Stimulated activated effector memory CD8-positive, alpha-beta T cell treated with anti-CD3 and anti-CD28 coated beads, Interleukin-12 subunit alpha, Interleukin-12 subunit beta, amount 100 ng/mL, for 72 hours (primary cell): ENCODE measurements at places on chromosomes 3 and 15.

- DNase-seq, result no peak
Observed at GRCh38 chr3:10599444-10599843, 94.1 kb upstream of the ATP2B2 start.

DNA sequence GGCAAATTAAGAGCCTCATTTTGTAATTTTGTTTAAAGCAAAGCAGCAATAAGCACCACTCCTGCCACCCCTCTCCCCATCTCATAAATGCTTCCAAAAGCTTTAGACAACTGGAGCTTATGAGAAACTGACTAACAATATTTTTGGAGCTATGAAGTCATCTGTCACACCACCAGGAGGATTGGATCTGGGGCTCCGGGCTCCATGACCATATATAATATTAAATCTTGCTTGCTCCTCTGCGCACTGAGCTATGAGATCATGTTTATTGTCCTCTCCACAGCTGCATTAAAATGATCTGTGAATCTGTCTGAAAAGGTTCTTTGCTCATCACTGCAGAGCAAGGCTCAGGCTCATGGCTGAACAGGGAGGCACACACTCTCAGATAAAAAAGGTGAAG is 323.7 kb downstream of the ZNF621 start:
- no peak for DNase-seq

- DNase-seq, result no peak
Observed at GRCh38 chr3:134991472-134992010, 196.5 kb downstream of the EPHB1 start.

DNA sequence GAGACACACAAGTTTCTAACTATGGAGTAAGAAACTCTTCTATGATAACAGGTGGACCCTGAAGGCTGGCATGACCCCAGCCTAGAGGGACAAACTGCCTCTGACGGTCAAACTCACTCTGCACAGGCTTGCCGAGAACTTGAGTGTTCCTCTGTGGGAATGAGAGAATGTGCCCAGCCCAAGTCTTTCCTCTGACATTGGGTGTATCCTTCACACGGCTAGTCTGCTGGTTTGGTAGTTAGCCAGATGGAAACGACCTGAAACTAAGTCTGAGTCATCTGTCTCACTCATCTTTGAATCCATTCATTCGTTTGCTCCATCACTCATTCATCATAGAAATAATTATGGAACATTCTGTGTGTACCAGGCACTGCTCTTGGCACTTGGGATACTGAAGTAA is 198.4 kb downstream of the ATP10A start:
- no peak for DNase-seq

DNA sequence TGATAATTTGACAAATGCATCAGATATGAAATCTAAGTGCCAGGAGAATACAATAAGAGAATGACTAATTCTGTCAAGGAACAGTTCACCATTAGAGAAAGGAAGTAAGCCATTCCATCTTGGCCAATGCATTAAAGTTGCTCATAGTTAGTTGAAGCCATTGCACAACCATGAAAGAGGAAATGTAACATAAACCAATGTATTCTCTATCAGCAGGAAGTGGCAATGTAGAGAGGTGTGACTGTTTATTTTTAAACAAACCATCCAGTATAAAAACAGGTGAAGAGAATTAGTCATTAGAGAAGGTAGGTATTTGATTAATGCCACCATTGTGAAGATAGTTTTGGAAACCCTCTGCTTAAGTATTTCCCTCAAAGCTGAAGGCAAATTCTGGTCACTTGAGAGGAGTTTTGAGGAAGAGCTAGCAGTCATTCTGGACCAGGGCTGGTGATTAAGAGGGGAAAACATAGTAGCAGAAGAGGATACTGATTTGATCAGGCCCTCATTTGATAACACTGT is 10.7 kb upstream of the ANXA2 start:
- no peak for DNase-seq

DNA sequence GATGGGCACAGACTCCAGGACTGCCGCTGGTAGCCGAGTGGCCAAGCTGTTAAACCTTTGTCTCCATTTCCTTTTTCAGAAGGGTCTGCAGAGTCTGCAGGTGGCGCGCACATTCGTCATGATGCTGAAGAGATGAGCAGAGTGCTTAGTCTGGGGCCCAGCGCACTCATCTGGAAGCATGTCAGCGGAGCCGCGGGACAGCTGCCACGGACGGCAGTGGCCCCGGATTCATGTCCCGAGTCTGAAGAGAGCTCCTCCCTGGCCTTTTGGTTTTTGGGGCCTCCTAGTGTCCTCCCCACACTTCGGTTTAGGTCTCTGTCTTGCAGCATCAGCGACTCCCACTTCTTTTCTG is 42.6 kb downstream of the KLHL25 start:
- DNase-seq, result no peak

DNA sequence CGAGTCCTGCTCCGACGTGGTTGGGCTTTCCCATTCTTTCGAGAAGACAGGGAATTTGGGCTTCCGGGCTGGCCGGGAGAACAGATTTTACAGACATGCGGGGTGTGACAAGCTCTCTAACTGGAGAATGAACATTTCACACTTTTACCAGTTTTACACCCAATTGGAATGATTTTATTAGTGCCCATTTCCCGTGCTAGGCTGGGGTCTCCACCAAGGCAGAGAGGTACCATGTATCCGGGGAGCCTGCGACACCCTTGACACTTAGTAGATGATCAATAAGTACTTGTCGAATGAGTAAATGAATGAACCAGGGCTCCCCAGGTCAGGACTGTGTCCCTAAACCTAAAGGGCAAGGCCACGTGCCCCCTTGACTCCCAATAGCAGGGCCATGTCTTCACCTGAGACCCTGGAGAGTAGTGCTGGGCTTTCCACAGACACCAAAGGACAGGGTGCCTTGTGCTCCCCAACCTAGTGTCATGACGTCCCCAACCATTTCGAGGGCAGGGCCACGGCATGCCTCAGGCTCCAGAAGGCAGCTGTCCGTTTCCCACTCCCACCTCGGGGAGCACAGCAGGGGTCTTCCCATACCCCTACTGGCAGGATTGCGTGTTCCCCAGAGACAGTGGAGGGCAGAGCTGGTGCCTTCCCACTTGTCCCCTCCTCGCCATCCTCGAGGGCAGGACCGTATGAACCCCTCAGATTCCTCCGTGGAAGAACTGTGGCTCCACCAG is 679 bp upstream of the MYD88 start:
- peak; percentile 27 for DNase-seq

- no peak for DNase-seq
Observed at GRCh38 chr15:50953302-50953701, 44.8 kb downstream of the AP4E1 start.

- no peak for DNase-seq
Observed at GRCh38 chr3:135192929-135193328, 397.9 kb downstream of the EPHB1 start.

- no peak for DNase-seq
Observed at GRCh38 chr15:98703126-98703685, 54.9 kb downstream of the IGF1R start.

DNA sequence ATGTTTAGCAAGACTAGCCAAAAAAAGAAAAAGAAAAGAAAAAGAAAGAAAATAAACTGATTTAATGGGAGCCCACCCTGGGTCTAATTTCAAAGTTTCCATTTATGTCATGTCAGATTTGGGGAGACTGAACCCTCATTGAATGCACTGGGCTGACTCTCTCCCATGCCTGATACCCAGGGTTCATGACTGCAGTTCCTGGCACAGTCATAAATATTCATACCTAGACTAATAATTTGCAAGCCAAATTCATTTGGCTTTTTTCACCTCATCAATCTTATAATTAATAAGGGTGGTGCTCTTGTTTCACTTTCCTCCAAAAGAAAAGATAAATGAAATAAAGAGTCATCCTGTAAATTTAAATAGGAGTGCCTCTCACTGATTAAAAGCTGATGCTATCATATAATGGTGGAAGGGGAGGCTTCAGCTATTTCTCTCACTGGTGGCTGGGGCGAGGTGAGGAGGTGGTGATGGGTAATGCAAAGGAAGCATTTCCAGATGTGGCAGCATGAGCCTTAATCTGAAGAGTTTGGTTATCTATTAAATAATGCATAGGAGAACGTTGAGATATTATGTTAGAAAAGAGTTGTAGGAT is 224.5 kb downstream of the MEIS2 start:
- DNase-seq, result no peak

DNA sequence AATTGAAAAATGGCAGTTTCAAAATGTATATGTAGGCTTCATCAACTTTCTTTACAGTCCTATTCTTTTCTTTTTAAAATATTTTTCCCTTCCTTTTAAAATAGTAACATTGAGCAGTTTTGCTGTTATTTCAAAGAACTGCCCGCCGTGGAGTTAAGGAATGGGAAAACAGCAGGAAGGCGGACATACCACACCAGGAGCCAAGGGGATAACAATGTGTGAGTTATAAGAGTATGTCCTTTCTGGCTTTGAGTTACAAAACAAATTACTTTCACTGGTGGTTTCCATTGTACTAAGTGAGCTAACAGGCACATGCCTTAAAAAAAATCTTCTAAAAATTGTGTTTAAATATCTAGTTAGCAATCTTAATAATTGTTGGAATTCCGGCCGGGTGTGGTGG is 37.4 kb upstream of the FBXL22 start:
- no peak for DNase-seq

DNA sequence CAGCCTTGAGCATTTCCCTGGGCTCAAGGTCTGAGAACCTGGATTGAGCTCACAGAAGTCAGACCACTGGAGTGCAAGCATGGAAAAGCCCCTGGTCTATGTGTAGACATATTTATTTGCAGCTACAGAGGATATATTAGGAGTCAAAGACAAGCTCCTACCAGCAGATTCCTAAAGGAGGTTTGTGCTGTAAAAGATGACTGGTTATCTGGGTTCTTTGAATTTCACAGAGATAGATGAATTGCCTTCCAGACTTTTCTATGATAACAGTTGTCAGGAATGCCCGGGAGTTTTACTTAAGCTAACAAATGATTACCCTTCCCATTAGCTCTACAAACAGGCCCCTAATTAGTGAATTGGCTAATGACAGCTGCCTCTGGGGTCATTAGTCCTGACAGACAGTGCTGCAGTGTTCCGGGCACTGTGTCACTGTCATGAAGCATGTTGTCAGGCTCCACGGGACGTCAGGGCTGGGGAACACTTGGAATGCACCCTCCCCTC is 48.8 kb upstream of the PLXNA1 start:
- no peak for DNase-seq

- DNase-seq, result no peak
Observed at GRCh38 chr3:123337948-123338619, 110.8 kb downstream of the ADCY5 start.
